Upper lobe of right lung (tissue), 1 donor: ENCODE measurements at places on chromosomes 4 and X. TPM values are rescaled to one million over a fixed set of nuclear protein-coding genes. Genes with fewer than 3 reads are reported as not detected.

NLGN4X gene
- total RNA-seq = 4.2 TPM

GRCh38 chr4:87680271-87680670 is 30.2 kb downstream of the DMP1 start:
- DNase-seq = no peak

GRCh38 chr4:170051402-170051801 is 25.2 kb upstream of the MFAP3L start:
- DNase-seq = no peak

- DNase-seq = no peak
These were observed 2.2 kb upstream of the XAGE3 start for GRCh38 chrX:52870046-52870445.

GRCh38 chr4:133148690-133149363 is at the start of gene PCDH10:
TSS of gene PCDH10 (plus strand) at chr4:133149294. CDS start at chr4:133150141, 847 bp downstream.
- peak; percentile 90 for DNase-seq

PRDX4 gene
- total RNA-seq = 37.7 TPM

TEX13A gene
- not detected for total RNA-seq

DNA sequence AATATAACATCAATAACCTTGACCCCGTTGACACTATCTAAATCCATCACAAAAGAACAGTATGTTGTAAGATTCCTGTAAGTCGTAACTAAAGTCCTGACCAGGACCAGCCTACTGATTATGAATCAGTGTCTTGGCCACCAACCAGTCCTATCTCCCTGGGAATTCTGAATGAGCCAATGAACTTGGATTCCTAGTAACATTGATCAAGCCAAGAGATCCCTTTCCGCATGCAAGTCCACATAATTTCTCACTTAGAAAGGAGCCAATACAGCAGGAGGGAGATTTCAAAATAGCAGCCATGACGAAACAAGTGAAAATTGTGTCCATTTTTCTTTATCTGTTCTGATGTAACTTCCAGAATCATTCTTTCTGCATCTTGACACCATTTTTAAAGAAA is 9.5 kb downstream of the XPNPEP2 start:
- no peak for DNase-seq

DNA sequence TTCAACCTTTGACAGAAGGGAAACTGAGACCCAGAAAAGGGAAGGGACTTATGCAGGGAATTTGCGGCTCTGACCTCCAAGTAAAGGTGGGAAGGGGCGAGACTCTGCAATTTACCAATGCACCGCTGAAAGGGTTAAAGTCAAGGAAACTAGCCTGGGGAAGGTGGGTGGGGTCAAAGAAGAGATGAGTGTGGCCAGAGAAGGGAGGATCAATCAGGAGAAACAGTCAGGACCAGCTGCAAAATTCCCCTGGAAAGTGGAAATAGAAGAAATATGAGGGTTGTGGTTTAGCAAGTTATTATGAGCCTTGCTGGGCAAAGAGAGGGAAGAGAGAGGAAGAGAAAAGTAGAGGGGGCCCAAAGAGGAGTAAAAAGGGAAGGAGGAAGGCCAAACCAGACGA is 30.5 kb downstream of the STARD8 start:
- no peak for DNase-seq

- DNase-seq = peak; percentile 76
These were observed 84.2 kb downstream of the BCOR start for GRCh38 chrX:40013266-40014195.

CCDC120 gene
- total RNA-seq = 10.8 TPM

DNA sequence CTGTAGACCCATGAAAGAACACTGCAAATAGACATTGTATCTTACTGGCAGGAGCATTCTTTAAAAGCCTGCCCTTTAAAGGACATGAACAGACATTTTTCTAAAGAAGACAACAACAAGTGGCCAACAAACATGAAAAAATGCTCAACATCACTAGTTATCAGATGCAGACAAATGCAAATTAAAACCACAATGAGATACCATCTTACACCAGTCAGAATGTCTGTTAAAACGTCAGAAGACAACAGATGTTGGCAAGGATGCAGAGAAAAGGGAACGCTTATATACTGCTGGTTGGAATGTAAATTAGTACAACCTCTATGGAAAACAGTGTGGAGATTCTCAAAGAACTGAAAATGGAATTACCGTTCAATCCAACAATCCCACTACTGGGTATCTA is 77.2 kb downstream of the ATP10D start:
- DNase-seq = no peak
